Natural killer cell treated with Interleukin-12 subunit alpha and Interleukin-12 subunit beta and Interleukin-15 and Interleukin-18, amount 100 ng/mL, for 72 hours (primary cell): ENCODE measurements at places on chromosomes 5 and 9.
A peak's percentile ranks its signal among the peaks of the same experiment; 100 is the strongest.

DNA sequence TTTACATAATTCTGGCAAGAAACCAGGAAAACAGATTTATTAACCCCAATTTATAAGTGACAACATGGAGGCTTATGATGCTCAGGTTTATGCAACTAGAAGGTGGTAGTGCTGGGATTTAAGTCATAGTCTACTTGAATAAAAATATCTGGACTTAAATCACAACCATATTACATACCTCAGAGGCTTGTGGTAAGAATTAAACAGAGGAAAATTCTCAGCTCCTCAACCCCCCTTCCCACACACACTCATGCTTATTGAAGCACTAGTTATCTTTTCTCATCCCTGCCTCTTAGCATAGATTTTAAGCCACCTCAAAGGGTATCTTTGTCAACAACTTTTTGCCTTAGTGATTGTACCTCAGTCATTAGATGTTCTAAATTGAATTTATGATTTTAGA, 731.0 kb downstream of the PRELID2 start:
- no peak for DNase-seq

GRCh38 chr5:171924493-171925122, 81.8 kb downstream of the FBXW11 start:
- DNase-seq, result no peak

- DNase-seq, result no peak
These were observed 78.9 kb downstream of the PARP8 start for GRCh38 chr5:50745221-50745910.

DNA sequence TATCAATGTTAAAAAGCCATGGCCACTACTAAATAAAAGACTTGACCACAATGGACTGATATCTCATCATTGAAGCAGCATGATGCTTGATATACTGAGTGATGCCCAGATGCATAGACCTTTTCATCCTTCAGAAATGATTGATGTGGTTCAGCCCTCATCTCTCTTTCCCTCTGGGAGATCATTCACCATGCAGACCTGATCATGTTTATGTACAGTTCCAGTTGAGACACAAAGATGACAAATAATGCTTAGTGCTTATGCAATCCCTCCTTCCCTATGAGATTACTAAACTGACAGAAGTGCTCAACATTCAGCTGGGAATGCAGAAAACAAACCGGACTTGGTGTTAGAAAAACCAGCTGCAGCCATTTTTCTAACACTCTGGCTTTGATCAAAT, 91.9 kb upstream of the TLR4 start:
- no peak for DNase-seq

- no peak for DNase-seq
These were observed 112.8 kb upstream of the SLC25A48 start for GRCh38 chr5:135721548-135722090.

GRCh38 chr5:159451197-159452052, 121.1 kb upstream of the IL12B start:
- DNase-seq, result no peak

GRCh38 chr9:95127249-95128176, 190.0 kb downstream of the FANCC start:
- peak; percentile 74 for DNase-seq

- no peak for DNase-seq
These were observed 121.2 kb downstream of the RAB3C start for GRCh38 chr5:58703925-58704555.
